ENCODE measurements at places on chromosomes 1 and 21. TPM values are rescaled to one million over a fixed set of nuclear protein-coding genes. Genes with fewer than 3 reads are reported as not detected.

DNA sequence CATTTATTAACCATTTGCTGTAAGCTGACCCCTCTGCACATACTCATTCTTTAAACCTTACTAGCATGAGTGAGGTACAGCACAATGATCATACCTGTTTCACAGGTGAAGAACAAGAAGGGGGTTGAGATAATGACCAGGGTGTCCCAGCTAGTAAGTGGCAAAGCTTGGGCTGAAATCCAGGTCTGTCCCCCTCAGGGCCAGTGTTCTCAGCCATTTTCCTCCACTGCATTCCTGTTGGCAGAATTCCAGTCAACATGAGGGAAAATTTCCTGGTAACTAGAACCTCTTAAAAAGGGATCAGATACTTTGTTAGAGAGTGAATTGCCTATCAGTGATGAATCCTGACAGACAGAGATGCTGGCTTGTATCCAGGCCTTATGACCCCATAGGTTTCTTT lies 48.1 kb downstream of the SPATA46 start:
- DNase-seq, result no peak

GRCh38 chr1:243882276-243882675 lies 32.2 kb upstream of the AKT3 start:
- no peak for DNase-seq

GRCh38 chr1:219109424-219110018 lies 64.2 kb upstream of the LYPLAL1 start:
- DNase-seq, result no peak

GRCh38 chr1:61233121-61233660 lies 150.8 kb downstream of the NFIA start:
- no peak for DNase-seq

- DNase-seq, result no peak
Observed at GRCh38 chr1:15485636-15486035, 9.7 kb downstream of the CELA2B start.

DNA sequence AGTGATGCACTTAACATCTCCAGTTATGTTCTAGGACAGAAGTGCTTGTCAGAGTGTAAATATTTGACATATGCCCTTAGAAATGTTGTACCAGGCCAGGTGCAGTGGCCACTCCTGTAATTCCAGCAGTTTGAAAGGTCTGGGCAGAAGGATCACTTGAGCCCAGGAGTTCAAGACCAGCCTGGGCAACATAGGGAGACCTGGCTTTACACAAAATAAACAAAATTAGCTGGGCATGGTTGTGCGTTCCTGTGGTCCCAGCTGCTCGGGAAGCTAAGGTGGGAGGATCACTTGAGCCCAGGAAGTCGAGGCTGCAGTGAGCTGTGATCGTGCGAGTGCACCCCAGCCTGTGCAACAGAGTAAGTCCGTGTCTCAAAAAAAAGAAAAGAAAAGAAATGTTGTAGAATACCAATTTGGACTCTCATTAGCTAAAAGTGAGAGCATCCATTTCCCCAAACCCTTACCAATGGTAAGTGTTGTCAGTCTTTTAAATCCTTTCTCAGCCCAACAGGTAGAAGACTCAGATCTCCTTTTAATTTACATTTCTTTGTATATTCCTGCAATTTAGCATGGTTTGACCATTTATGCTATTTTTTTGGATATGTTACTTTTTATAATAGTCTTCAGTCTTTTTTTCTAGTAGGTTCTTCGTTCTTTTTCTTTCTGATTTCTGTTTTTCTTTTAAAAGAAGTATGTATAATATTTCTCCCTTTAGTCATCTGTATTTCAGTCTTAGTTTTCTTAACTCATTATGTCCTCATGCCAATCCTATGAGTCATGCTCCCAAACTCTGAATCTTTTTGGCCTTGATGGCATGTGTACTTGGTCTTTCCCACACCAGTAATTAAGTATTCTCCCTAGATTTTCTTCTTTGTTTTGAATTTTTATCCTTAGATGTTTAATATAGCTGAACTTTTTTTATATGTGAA lies 74.4 kb downstream of the CAMTA1 start:
- DNase-seq, result no peak

Gene A3GALT2
- total RNA-seq, result 0.29 TPM

Gene SLFNL1
- total RNA-seq, result 0.14 TPM

Gene NBPF26
- 39.4 TPM for total RNA-seq

- DNase-seq, result no peak
Observed at GRCh38 chr1:112529301-112529700, 20.5 kb downstream of the WNT2B start.

All from type B pancreatic cell (in vitro differentiated cells).